ENCODE measurements at places on chromosomes 7 and 10.

DNA sequence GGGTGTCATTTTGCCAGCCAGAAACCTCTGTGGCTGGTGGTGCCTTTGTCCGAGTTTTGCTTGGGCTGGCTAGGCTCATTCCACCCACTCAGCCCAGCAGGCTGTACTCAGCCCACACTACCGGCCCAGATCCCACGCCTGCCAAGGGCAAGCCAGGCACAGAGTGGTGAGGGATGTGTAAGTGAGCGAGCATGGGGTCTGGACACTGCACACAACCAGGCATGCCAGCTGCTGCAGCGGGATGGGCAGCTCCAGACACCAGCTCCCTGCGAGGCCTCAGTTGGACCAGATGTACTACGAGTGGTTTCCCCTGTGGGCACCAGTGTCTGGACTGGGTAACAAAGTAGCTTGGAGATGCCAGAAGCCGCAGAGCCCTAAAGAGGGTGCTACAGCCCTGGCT lies 134.2 kb upstream of the C7orf33 start:
- no peak for DNase-seq

DNA sequence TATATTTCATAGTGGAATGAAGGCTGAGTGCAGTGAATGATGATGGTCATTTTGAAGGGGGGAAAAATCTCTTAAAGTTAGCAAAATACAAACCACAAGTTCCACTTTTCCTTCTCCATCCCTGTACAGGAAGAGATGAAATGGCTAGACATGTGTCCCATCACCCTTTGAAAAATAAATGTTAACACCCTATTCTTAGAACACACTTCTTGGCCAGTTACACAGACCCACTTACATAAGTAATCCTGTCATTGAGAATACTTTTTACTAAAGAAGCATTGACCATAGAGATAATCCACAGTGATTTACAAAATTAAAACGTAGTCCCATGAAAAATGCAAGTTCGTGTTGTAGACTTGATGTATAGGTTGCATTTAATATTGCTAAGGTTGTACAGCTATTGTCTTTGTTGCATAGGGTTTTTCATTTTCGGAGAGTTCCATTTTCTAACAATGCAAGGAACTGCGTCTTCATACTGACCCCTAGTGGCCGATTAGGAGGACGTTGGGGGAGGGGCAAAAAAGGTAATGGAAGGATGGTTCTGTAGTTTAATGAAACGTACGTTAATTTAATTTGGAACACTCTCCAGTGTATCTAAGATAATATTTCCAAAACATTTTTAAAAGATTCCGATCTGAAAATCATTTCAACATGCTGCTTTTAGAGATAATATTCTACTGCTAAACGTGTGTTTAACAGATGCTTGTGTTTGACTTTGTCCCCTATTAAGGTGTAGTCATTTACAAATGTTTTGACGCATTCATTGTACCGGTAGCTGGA lies 60.9 kb downstream of the ARMC3 start:
- DNase-seq = peak; percentile 43

DNA sequence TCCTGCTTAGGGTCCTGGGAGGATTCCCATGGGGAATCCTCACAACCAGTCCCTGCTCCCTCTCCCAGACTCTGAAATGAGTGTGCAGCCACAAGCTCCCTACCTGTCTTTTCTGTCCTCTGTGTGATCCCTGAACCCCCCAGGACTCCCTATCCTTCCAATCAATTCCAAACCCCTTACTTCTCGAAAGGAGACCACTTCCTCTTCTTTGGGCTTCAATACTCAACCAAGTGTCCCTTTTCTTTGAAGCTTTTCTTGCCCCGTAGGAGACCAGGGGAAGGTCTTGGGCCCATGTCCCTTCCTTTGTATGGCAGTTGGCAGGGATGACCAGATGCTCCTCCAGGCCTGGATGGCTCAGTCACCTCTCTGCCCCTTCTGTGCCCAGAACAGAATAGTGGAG lies 1.7 kb downstream of the AEBP1 start:
- DNase-seq = no peak

GRCh38 chr10:47164126-47164799 lies 135.7 kb upstream of the GDF10 start:
- no peak for DNase-seq

GRCh38 chr10:110848106-110848505 lies 23.6 kb upstream of the PDCD4 start:
- no peak for DNase-seq

GRCh38 chr7:100572281-100572948 lies 1.3 kb downstream of the SAP25 start:
- DNase-seq = no peak

- no peak for DNase-seq
Measured at GRCh38 chr7:27122077-27122910, 8.3 kb downstream of the HOXA4 start.

DNA sequence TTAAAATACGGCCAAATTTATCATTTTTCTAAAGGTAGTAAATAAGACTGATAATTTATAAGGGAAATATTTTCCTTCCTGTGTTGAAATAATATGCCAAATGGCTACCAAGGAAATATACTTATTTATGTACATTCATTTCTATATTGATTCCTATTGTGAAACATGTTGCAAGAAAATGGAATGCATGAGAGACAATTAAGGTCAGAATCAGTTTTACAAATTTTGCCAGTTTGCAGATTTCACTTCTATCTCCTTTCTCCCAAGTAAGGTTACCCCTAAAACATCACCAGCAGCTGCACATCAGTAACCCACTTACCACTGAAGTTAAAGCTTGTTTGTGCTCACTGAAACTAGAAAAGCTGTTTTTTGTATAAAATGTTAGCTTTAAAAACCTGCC lies 19.2 kb upstream of the REEP3 start:
- no peak for DNase-seq

- no peak for DNase-seq
Measured at GRCh38 chr7:129386506-129386905, 47.7 kb upstream of the STRIP2 start.

- DNase-seq = no peak
Measured at GRCh38 chr7:136230210-136230609, 253.1 kb upstream of the MTPN start.

DNA sequence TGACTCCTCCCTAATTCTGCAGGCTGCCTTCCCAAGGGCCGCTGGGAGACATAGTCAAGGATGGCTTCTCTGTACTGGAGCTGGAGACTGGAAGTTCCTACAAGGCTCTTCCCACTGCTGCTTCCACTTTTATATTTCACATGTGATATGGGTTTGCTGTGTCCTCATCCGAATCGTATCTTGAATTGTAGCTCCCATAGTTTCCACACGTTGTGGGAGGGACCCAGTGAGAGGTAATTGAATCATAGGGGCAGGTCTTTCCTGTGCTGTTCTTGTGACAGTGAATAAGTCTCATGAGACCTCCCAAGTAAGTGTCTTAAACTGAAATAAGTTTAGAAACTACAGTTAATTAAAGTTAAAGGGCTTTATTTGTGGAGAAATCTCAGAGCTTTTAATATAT lies 47.0 kb upstream of the BICC1 start:
- no peak for DNase-seq

DNA sequence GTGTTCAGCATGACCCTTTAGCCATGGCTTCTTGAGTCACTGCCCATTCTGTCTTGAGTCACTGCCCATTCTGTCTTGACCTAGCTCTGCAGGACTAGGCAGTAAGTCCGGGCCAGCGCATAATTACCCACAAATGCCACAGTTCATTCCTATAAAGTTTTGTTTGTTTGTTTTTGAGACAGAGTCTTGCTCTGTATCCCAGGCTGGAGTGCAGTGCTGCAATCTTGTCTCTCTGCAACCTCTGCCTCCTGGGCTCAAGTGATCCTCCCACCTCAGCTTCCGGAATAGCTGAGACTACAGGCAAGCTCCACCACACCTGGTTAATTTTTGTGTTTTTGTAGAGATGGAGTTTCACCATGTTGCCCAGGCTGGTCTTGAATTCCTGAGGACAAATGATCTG lies 32.7 kb upstream of the TARP start:
- no peak for DNase-seq

DNA sequence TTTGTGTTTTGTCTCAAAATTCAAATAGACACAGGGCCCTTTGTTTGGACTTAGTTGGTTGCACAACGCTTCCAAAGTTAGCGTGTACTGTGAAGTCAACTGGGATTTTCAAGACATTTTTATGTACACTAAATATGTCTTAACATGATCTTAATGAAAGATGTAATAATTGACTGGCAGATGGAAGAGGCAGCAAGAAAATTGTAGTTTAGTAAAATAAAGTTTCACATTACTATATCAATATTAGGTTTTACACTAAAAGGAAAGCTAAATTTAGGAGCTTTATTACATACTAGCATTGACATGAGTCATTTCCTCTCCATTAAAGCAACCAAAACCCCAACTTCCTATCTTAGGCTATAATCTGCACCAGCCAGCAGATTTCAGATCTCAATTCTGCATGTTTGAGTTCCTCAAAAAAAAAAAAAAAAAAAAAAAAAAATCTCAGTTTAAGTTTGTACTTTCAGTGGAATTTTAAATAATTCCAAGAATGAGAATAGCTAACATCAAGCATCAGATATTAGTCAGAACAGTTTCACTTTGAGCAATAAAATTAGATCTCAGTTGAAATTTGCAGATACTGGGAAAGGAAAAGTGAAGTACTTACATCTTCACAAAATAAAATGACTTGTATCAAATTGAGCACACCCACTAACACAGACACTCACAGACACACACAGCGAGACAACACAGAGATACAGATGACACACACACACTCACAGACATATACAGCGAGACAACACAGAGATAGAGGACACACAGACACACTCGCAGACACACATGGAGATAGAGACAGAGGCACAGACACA lies 346.6 kb upstream of the KLF6 start:
- DNase-seq = no peak

- no peak for DNase-seq
Measured at GRCh38 chr7:149133028-149133710, 7.0 kb upstream of the ZNF425 start.

DNA sequence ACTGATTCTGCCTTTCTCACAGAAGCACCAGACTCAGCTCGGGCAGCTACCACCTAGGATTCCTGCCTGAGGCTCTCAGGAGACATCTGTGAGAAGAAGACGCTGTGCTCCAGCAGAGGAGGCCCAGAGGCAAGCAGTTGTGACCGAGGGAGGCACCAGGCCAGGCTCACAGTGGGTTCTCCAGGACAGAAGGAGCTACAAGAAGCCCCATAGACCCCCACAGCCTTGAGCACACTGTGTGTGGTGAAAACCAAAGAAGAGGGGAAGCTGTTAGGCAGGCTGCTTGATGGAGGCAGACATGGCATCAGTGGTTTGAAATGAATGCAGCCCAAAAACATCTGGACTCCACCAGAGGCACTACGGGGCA lies 198.8 kb downstream of the GRID1 start:
- no peak for DNase-seq

- DNase-seq = no peak
Measured at GRCh38 chr10:61961278-61961677, 59.8 kb downstream of the ARID5B start.

DNA sequence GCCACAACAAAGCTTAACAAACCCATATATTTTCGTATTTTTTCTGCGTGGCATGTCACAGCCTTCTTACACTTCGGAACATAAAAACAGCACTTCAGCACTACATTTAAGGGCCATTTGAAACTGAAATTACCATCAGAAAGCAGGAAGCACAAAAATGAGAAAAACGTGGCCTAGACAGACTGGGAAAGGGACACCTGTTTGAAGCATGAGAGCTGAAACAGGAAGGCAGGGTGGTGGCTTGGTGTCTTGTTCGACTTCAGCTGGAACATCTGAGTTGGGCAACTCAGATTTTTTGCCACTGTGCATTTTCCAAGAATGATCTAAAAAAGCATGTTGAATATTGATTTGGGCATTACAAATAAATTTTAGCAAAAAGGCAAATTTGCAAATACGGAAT lies 243.2 kb downstream of the ELMO1 start:
- DNase-seq = no peak

DNA sequence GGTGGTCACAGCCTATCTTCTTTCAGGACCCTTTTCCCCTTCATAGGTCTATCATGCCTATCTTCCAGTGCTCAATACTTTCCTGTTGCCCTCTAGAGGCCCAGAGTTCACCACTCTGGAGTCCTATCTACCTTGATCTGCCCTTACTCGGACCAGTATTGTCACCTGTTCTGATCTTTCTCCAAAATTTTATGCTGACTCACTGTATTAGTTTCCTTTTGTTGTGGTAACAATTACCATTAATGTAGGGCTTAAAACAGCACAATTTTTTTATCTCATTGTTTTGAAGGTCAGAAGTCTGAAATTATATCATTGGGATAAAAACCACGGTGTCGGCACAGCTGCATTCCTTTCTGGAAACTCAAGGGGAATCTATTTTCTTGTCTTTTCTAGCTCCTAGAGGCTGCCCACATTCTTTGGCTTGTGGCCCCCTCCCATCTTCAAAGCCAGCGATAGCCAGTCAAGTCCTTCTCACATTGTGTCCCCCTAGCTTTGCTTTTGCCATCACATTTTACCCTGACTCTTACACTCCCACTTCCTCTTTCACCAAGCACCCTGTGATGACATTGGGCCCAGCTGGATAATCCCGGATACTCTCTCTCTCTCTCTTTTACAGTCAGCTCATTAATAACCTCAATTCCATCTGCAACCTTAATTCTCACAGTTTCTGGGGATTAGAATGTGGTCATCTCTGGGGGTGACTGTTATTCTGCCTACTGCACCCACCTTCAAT lies 54.6 kb downstream of the TFAM start:
- no peak for DNase-seq

Measured in stimulated activated CD4-positive, alpha-beta T cell treated with anti-CD3 and anti-CD28 coated beads, TNF-alpha, amount 100 ng/mL, for 1 hour (primary cell).